ENCODE measurements at places on chromosomes 6 and 20. TPM values are rescaled to one million over a fixed set of nuclear protein-coding genes. Genes with fewer than 3 reads are reported as not detected.

PLN gene
- total RNA-seq: not detected

SYNDIG1 gene
- total RNA-seq: not detected

MBOAT1 gene
- 33.0 TPM for total RNA-seq

PPP1R16B gene
- total RNA-seq: 67.4 TPM

GMPR gene
- total RNA-seq: 2.6 TPM

GRM1 gene
- total RNA-seq: not detected

TP53TG5 gene
- not detected for total RNA-seq

DSP gene
- total RNA-seq: 0.04 TPM

RAE1 gene
- total RNA-seq: 37.5 TPM

PRL gene
- total RNA-seq: not detected

ENPP3 gene
- total RNA-seq: 0.19 TPM

HLA-DMB gene
- total RNA-seq: 8.5 TPM

OR12D3 gene
- not detected for total RNA-seq

UST gene
- total RNA-seq: 0.29 TPM

GNRH2 gene
- total RNA-seq: 1.2 TPM

BHLHE23 gene
- total RNA-seq: not detected

HRH3 gene
- not detected for total RNA-seq

ECT2L gene
- total RNA-seq: not detected

AKAP12 gene
- 0.60 TPM for total RNA-seq

GOPC gene
- 24.1 TPM for total RNA-seq

EEF1A2 gene
- 0.17 TPM for total RNA-seq

HCRTR2 gene
- total RNA-seq: not detected

JAG1 gene
- total RNA-seq: 0.15 TPM

LST1 gene
- total RNA-seq: 36.8 TPM

PRR18 gene
- not detected for total RNA-seq

CDH26 gene
- 0.40 TPM for total RNA-seq

CLPSL2 gene
- total RNA-seq: not detected

RIPOR3 gene
- total RNA-seq: not detected

TREM1 gene
- total RNA-seq: 0.40 TPM

PERP gene
- 4.6 TPM for total RNA-seq

GSTA2 gene
- total RNA-seq: not detected

RIMS1 gene
- total RNA-seq: not detected

NKAIN2 gene
- total RNA-seq: not detected

RAET1L gene
- total RNA-seq: not detected

DEFB128 gene
- not detected for total RNA-seq

OPN5 gene
- total RNA-seq: not detected

ARMH2 gene
- total RNA-seq: 2.3 TPM

HTR1E gene
- total RNA-seq: not detected

CCM2L gene
- total RNA-seq: not detected

WFDC5 gene
- total RNA-seq: not detected

ABHD16B gene
- total RNA-seq: not detected

CCN6 gene
- total RNA-seq: not detected

IPCEF1 gene
- total RNA-seq: 26.2 TPM

EYS gene
- total RNA-seq: not detected

POPDC3 gene
- total RNA-seq: not detected

PRKN gene
- 0.94 TPM for total RNA-seq

SLC23A2 gene
- 18.1 TPM for total RNA-seq

ARFGEF2 gene
- total RNA-seq: 22.0 TPM

MOG gene
- not detected for total RNA-seq

OOEP gene
- total RNA-seq: 1.5 TPM

POM121L2 gene
- total RNA-seq: not detected

UNC5CL gene
- 1.1 TPM for total RNA-seq

LCA5 gene
- 0.25 TPM for total RNA-seq

TAGAP gene
- total RNA-seq: 60.3 TPM

EGFL8 gene
- 6.0 TPM for total RNA-seq

BPIFB1 gene
- total RNA-seq: not detected

DPPA5 gene
- not detected for total RNA-seq

TPD52L1 gene
- not detected for total RNA-seq

UBE2C gene
- 232 TPM for total RNA-seq

RGS17 gene
- not detected for total RNA-seq

All from activated CD4-positive, alpha-beta T cell treated with anti-CD3 and anti-CD28 coated beads, Interleukin-2, amount 10 ng/mL, durations not matched to agents 7 days and 5 days (primary cell).